Stimulated activated CD4-positive, alpha-beta T cell treated with anti-CD3 and anti-CD28 coated beads, Interleukin-12 subunit alpha, Interleukin-12 subunit beta, amount 100 ng/mL, for 24 hours (primary cell): ENCODE measurements at places on chromosomes 5 and 9.

- no peak for DNase-seq
These were observed 54.9 kb upstream of the OSMR start for GRCh38 chr5:38790891-38791290.

DNA sequence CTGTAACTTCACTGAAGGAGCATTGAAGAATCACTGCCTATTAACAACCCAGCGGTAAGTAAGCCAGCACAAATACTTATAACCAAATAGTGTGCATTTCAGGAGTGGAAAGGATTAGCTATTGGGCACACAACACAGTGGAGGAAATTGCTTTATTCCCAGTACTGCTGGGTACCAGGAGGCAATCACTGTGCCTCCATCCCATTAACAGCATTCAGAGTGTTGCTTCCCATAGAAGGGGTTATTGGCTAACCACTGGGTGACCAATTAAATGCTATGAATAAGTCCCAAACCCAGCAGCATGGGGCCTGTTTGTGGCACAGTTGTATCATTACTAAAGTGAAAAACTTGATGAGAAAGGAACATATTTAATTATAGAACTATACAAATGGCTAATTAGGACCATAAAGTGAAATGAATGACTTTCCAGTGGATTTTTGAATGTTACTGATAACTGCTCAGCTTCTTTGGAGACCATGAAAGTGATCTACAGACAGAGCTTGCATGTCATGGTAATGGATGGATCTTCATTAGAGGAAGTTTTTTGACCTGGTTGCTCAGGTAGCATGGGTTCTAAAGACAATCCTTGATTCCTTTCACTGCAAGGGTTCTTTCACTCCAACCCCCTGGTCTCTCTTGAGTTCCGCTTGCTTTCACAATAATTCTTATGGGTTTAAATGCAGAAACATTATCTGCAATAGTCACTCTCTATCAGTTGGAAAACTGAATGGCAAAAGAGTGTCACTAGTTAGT, 413.3 kb upstream of the RORB start:
- DNase-seq: no peak

GRCh38 chr5:6107675-6108539, 270.4 kb downstream of the MED10 start:
- DNase-seq: no peak

- no peak for DNase-seq
These were observed 43.9 kb upstream of the GLIPR2 start for GRCh38 chr9:36092509-36093215.

- DNase-seq: no peak
These were observed 11.6 kb upstream of the SPTAN1 start for GRCh38 chr9:128540634-128541360.

- DNase-seq: no peak
These were observed 124.1 kb downstream of the MVB12B start for GRCh38 chr9:126450668-126451205.

DNA sequence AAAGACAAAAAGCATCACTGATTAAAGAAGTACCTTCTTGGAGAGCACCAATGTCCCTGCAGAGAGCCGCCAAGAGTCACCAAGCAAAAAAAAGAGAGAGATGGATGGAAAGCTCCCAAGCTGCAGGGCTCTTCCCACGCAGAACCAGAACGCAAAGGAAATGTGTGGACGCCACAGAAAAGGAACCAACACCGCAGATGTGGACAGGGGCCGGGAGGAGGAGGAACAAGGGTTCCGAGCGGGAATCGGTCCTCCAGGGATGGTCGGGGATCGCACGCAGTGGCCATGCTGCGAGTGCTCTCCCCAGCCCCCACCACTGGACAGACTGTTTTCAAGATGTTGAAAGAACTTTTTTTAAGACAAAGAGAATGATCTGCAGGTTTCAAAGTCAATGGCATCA, 40.2 kb upstream of the ZNF354A start:
- no peak for DNase-seq

- DNase-seq: no peak
These were observed 4.1 kb downstream of the SUB1 start for GRCh38 chr5:32589416-32589815.

DNA sequence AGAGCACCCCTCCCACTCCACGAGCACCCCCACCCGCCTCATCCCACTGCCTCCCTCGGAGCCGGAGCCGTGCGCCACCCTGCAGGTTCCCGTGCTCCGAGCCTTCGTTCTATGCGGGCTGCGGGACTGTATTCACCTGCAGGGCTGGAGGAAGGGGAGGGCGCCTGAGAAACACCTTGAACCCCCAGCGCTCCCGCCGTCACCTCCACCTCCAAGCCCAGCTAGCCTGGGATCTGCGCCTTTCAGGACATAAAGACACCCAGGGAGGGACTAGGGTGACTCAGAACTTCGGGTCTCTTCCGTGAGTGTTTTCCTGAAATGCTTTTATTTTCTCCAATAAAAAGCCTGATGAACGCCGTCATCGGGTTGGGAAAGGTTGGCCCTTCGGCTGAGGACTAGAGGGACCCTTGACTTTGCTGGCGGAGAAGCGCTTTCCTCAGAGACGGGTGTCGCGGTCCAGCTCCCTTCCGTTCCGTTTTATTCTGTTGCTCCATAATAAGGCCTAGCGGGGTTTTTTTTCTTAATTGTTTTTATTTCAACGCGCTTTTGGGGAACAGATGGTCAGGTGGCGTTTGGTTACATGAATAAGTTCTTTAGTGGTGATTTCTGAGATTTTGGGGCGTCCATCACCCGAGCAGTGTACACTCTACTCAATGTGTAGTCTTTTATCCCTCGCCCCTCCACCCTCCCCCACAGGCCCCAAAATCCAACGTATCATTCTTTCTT, 4.6 kb downstream of the TLX3 start:
- DNase-seq: no peak

DNA sequence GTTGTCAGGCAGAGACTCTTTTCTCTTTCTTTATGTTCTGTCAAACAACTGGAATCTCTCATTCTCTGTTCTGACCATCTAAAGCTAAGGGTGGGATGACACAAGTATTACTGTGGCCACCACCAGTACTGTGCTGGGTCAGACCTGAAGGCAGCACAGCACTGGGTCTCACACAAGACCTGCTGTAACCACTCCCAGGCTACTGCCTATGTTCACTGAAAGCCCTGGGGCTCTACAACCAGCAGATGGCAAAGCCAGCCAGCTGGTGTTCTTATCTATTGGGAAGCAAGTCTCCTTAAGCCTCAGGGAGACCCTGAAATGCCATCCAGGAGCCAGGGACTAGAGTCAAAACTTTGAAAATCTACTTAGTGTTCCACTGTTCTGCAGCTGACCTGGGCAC, 189.5 kb downstream of the SLCO4C1 start:
- DNase-seq: no peak

DNA sequence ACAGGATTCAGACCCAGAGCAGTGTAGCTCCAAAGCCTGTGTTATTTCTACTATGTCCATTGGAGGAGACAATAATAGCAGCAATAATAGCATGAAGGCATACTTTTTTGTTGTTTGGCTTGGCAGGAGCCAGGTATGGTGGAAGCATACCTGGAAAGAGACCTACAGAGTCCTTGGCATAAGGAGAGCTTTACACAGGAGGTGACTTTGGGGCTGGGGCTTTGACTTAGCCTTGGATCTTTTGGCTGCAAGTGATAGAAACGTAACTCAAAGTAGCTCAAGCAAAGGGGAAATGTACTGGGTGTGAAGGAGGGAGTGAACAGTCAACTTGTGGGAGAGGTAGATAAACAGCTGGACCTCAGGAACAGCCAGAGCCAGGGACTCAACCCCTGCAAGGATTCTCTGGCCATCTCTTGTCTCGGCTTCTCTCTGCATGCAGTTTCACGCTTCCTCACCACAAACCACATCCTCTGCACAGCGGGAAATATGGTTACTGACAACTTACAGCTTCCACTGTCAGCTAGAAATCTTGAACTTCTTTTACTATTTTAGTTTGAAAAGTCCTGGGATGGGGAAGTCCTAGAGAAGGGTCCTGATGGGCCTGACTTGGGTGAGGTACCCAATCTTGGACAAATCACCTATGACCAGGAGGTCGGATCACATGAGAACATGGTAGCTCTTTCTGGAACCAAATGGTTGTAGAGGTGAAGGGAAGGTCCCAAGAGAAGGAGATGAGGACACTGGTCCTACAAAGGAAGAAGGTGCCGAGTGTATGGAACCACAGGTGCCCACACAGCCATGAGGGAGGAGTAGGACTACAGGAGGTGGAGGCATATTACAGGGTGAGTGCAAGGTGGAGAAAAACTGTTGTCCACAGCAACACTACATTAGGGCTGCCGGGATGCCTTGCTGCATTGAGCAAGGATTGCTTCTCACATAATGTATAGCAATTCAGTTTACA, 47.0 kb upstream of the TGFBR1 start:
- peak; percentile 28 for DNase-seq

DNA sequence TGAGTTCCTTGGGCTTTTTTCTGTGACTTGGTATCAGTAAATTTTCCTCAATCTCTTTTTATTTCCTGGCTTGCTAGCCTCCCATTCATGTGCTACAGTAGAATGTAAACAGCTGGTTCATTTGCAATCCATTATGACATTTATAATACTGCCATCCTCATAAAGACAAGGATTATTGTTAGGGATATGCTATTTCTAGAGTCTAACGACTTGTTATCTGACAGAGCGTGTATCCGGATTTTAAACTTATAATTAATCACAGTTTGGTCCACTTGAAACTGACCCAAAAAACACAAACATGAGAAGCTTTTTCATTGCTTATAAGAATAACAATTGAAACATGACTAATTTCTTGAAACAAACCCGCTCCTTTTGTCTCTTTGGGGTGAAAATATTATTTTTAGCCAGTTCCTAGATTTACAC, 585.8 kb downstream of the TLE4 start:
- no peak for DNase-seq

- no peak for DNase-seq
These were observed 38.0 kb upstream of the FOXI1 start for GRCh38 chr5:170067574-170068170.

- DNase-seq: no peak
These were observed 199.9 kb downstream of the PIK3R1 start for GRCh38 chr5:68415177-68416085.

GRCh38 chr5:176915906-176916305, 16.8 kb upstream of the HK3 start:
- DNase-seq: no peak
